ENCODE measurements at places on chromosomes 7 and 10. TPM values are rescaled to one million over a fixed set of nuclear protein-coding genes. Genes with fewer than 3 reads are reported as not detected.

Gene PRKAR2B
- polyA plus RNA-seq = 41.2 TPM

Gene SLC13A1
- polyA plus RNA-seq = 33.5 TPM

Gene EVX1
- polyA plus RNA-seq = 0.07 TPM

Gene CDH23
- 0.90 TPM for polyA plus RNA-seq

Gene OR13A1
- polyA plus RNA-seq = 0.08 TPM

Gene POMZP3
- 20.0 TPM for polyA plus RNA-seq

Gene ENTPD1
- polyA plus RNA-seq = 23.1 TPM

Gene SPDYE5
- polyA plus RNA-seq = 7.3 TPM

Gene MMD2
- polyA plus RNA-seq = not detected

Gene SMNDC1
- polyA plus RNA-seq = 56.1 TPM

Gene METTL27
- polyA plus RNA-seq = 5.1 TPM

Gene CDNF
- polyA plus RNA-seq = 3.6 TPM

Gene TTYH3
- polyA plus RNA-seq = 84.3 TPM

Gene SAP25
- polyA plus RNA-seq = 4.2 TPM

Gene DRGX
- not detected for polyA plus RNA-seq

Gene MOGAT3
- 0.90 TPM for polyA plus RNA-seq

Gene NODAL
- polyA plus RNA-seq = 0.67 TPM

Gene FAM25G
- polyA plus RNA-seq = 0.57 TPM

Gene CCNJ
- polyA plus RNA-seq = 21.4 TPM

Gene INA
- polyA plus RNA-seq = 0.53 TPM

Gene COL13A1
- polyA plus RNA-seq = 25.8 TPM

Gene NKX1-2
- polyA plus RNA-seq = not detected

Gene GRM8
- polyA plus RNA-seq = 10.4 TPM

Gene SYNPO2L
- polyA plus RNA-seq = 1.6 TPM

Gene ZNF853
- polyA plus RNA-seq = 13.8 TPM

Gene ASAH2B
- 15.2 TPM for polyA plus RNA-seq

Gene LEP
- polyA plus RNA-seq = 0.53 TPM

Gene HTR7
- 0.53 TPM for polyA plus RNA-seq

Gene CCDC3
- polyA plus RNA-seq = 14.2 TPM

Gene RNF148
- 0.33 TPM for polyA plus RNA-seq

Gene GATA3
- 82.7 TPM for polyA plus RNA-seq

Gene PLPP4
- polyA plus RNA-seq = 4.6 TPM

Gene SPDYE2B
- 3.8 TPM for polyA plus RNA-seq

Gene CUZD1
- 2.1 TPM for polyA plus RNA-seq

Gene NAT16
- not detected for polyA plus RNA-seq

Gene SSC4D
- polyA plus RNA-seq = 4.3 TPM

Gene CDK14
- 38.6 TPM for polyA plus RNA-seq

Gene TDRD1
- 0.05 TPM for polyA plus RNA-seq

Gene RAPGEF5
- polyA plus RNA-seq = 37.6 TPM

Gene SLC18A3
- polyA plus RNA-seq = not detected

Gene NUTM2E
- 0.18 TPM for polyA plus RNA-seq

Measured in left kidney (tissue), 8 donors.